ENCODE measurements at places on chromosomes 13 and 19.

DNA sequence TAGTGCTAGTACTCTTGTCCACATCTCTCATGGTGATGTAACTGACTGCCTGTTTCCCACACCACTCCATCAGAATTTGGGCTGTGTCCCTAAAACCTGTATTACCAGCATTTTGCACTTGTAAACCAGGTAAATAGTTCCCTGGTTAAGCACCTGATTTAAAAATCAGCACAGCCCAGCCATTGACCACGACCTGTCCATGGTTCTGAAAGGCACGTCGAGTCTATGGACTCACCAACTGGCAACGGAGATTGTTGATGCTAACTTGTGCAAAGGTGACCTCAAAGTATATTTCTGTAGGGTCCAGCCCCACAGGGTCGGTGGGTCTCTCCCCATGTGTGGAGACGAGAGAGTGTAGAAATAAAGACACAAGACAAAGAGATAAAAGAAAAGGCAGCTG is 46.7 kb upstream of the ZNF835 start:
- DNase-seq = no peak

GRCh38 chr13:29954082-29955028 is 103.9 kb upstream of the UBL3 start:
- peak; percentile 43 for DNase-seq

- DNase-seq = no peak
Observed at GRCh38 chr13:99256283-99256682, 1.9 kb downstream of the GPR18 start.

- no peak for DNase-seq
Observed at GRCh38 chr19:18708452-18709231, 25.2 kb downstream of the CRTC1 start.

- no peak for DNase-seq
Observed at GRCh38 chr13:72648513-72649065, 78.8 kb downstream of the MZT1 start.

- DNase-seq = no peak
Observed at GRCh38 chr13:96948127-96948526, 46.1 kb downstream of the OXGR1 start.

DNA sequence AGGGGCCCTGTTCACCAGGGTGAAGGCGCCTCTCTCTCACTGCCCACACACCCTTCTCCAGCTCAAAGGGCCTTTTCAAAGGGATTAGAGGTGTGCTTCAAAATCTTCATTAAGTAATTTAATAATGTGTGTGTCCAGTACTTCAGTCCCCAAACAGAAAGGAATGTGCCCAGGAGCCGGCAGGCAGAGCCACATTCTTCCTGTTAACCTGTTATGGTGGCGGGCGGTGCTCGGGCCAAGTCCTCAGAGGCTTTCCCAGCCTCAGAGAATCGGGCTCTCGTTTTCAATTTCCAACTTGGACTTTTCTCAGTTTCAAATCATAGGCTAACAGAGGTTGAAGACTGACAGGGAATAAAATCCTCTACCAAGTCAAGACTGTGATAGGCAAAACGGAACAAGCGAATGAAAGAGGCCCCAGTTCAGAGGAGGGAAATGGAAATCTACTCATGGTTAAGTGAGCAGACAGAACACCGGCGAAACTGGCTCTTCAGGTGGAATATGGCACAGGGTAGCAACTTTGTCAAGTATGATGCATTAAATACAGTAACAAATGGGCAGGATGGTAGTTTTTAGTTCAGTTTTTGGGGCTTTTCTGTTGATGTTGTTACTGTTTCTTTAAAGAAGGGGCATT is 68.6 kb downstream of the FOXO1 start:
- no peak for DNase-seq

DNA sequence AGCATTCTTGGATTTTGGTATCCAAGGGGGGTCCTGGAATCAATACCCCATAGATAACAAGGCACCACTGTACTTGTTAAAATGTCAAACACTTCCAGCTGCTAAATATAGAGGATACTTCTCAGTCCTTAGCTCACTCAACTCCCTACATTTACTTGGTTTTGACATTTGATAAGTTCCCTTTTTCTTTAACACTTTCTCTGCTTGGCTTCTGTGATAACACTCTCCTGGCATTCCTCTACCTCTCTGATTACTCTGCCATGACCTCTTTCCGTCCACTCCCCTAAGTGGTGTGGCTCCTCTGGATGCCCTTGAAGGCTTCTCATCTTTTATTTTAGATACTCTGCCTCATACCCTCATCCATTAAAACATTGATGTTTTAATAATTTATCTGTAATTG is 65.2 kb downstream of the MICU2 start:
- DNase-seq = no peak

- peak; percentile 8 for DNase-seq
Observed at GRCh38 chr19:45876411-45877197, 9.3 kb downstream of the IRF2BP1 start.

DNA sequence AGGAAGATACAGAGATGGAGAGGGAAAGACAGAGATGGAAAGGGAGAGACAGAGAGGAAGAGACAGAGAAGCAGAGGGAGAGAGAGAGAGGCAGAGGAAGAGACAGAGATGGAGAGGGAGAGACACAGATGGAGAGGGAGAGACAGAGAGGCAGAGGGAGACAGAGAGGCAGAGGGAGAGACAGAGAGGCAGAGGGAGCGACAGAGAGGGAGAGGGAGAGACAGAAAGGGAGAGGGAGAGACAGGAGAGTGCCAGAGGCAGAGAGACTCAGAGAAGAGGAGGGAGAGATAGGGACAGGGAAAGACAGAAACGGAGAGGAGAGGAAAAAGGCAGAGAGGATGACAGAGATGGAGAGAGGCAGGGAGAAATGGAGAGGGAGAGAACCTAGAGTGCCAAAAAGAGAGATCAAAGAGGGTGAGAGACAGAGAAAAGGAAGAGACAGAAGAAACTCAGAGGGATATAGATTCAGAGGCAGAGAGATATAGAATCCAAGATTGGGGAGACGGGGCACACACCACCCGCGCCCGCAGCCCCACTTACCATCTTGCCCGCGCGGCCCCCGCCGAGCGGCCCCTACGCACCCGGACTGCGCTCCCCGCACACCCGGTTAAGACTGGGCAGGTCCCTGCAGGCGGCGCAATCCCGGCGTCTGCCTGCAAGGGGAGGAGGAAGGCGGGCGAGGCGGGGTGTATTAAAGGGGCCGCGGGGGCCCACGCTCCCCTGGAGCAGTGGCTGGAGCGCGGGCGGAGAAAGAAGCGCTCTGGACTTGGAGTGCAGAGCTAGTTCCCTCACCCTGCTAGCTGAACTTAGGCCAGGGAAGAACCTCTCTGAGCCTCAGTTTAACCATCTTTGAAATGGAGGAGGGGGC is 10.7 kb downstream of the TM6SF2 start:
- no peak for DNase-seq

DNA sequence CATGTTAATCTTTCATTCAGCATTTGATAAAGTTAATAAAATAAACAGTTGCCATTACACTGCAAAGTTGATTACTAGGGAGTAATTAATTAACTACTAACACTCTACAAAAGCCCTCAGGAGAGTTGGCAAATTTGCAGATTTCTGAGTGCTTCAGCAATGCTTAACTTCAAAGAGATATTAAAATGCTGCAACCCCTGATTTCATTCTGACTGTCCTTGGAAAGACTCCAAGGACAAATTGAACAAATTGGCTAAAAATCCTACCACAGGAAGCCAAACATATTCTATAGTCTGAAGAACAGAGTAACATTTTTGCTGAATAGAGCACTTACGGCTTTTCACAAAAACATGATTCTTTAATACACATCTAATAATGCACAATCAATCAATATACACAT is 1543.0 kb downstream of the SLITRK5 start:
- DNase-seq = no peak

- no peak for DNase-seq
Observed at GRCh38 chr19:50764409-50764808, 5.9 kb upstream of the GPR32 start.

DNA sequence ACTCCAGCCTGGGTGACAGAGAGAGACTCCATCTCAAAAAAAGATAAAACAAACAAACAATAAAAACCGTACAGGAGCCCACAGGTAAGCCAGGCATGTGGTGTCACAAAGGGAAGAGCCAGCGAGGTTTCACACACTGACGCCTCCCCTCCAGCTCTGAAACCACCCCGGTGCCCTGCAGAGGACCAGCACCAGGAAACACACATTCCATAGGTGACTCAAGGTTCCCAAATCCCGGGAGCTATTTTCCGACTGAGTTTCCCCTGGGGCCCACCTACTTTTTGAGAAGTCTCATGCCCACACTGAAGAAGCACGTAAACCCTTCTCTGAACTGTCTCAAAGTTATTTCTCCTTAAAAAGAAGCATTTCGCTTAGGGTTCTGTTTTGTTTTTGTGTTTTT is 40.3 kb downstream of the RHPN2 start:
- no peak for DNase-seq

GRCh38 chr13:111396457-111396856 is 76.0 kb downstream of the TEX29 start:
- DNase-seq = no peak

- peak; percentile 19 for DNase-seq
Observed at GRCh38 chr13:44573790-44574465, 2.2 kb downstream of the TSC22D1 start.

- no peak for DNase-seq
Observed at GRCh38 chr13:33764716-33765115, 53.2 kb upstream of the RFC3 start.
